ENCODE measurements at places on chromosomes 2 and 18. TPM values are rescaled to one million over a fixed set of nuclear protein-coding genes. Genes with fewer than 3 reads are reported as not detected.

IL1B gene
- total RNA-seq, result 8.2 TPM

RAD51AP2 gene
- total RNA-seq, result not detected

SERPINB11 gene
- not detected for total RNA-seq

IL36A gene
- not detected for total RNA-seq

PROKR1 gene
- total RNA-seq, result 1.3 TPM

PLGLB2 gene
- total RNA-seq, result 0.93 TPM

DCTN1 gene
- total RNA-seq, result 97.1 TPM

CCDC141 gene
- total RNA-seq, result 6.4 TPM

FOSL2 gene
- 259 TPM for total RNA-seq

NDC80 gene
- 0.29 TPM for total RNA-seq

SEMA4F gene
- total RNA-seq, result 6.6 TPM

ALKAL2 gene
- 5.7 TPM for total RNA-seq

AGAP1 gene
- total RNA-seq, result 26.5 TPM

KIF5C gene
- 0.84 TPM for total RNA-seq

ANKRD30BL gene
- not detected for total RNA-seq

DLX2 gene
- total RNA-seq, result not detected

CDC42EP3 gene
- 47.6 TPM for total RNA-seq

LIMS4 gene
- total RNA-seq, result 4.9 TPM

ACMSD gene
- not detected for total RNA-seq

CTAGE1 gene
- total RNA-seq, result not detected

KIDINS220 gene
- total RNA-seq, result 47.7 TPM

TMEM37 gene
- total RNA-seq, result 56.4 TPM

INPP5D gene
- 28.8 TPM for total RNA-seq

MFSD2B gene
- total RNA-seq, result not detected

ABCG8 gene
- not detected for total RNA-seq

ALPP gene
- total RNA-seq, result not detected

SLC9A4 gene
- not detected for total RNA-seq

LYG2 gene
- not detected for total RNA-seq

SLC4A3 gene
- total RNA-seq, result 6.7 TPM

LGALSL gene
- total RNA-seq, result 21.7 TPM

EVA1A gene
- total RNA-seq, result 0.71 TPM

FSHR gene
- total RNA-seq, result not detected

ZBTB7C gene
- 14.2 TPM for total RNA-seq

PDCL3 gene
- 21.6 TPM for total RNA-seq

KLHL41 gene
- total RNA-seq, result 0.55 TPM

DSG4 gene
- total RNA-seq, result not detected
